ENCODE measurements at places on chromosomes 4 and X.

DNA sequence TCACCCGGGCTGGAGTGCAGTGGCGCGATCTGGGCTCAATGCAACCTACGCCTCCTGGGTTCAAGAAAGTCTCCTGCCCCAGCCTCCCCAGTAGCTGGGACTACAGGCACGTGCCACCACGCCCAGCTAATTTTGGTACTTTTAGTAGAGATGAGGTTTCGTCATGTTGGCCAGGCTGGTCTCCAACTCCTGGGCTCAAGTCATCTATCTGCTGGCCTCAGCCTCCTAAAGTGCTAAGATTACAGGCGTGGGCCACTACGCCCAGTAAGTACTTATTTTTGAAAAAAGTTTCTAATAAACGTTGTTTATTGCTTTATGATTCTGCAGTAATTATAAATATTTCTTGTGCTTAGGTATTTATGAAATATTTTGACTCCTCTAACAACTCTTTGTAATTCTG, 4.3 kb upstream of the PCSK1N start:
- DNase-seq = no peak

- DNase-seq = no peak
These were observed 61.3 kb downstream of the SH3RF1 start for GRCh38 chr4:169209388-169209883.

DNA sequence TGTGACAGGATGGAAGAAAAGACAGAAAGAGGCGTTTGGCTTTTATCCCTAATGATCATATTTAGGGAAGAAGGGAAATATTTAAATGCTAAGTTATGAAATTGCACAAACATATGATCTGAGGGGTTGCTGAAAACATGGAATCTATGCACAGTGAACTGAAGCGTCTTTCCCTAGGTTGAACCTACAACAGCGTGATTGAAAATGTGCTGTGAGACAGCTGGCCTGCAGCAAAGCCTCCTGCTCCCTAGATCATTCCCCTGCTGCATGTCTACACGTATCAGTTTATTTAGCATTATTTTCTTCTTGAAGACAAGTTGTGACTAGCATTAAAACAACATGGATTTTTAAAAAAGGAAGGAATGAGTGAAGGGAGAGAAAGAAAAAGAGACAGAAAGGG, 272.5 kb upstream of the TRAM1L1 start:
- DNase-seq = no peak

DNA sequence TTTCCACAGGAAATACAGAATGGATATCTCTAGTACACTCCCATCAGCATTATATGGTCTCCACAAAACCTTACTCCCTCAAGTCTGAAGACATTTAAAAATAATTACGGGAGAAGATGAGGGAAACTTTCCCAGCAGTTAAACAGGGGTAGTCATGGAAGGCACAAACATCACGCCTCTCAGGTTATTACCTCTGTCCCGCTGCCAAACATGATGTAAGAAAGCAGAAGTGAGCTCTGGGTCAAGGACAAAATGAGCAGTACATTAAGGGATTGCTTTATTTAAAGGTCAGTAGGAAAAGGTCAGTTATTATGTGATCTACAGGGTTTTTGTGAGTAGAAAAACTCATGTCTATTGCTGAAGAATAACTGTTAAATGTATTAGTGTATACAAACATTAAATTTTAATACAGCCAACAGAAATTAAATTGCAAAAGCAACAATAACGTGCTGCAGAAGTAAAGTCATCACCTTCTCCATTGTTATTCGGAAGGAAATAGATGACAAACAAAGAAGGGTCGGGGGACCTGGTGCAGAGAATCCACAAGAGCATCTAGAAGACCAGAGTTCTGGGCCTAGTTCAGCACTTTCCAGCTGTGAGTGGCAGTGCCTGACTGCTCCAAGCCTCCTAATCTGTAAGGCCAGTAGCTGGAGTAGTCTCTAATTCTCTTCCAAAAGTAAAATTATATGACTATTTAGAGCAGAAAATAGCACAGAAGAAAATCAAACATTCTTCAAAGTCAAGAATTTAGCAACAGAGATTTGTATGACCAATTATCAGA, 171.2 kb downstream of the PPP3CA start:
- DNase-seq = no peak

DNA sequence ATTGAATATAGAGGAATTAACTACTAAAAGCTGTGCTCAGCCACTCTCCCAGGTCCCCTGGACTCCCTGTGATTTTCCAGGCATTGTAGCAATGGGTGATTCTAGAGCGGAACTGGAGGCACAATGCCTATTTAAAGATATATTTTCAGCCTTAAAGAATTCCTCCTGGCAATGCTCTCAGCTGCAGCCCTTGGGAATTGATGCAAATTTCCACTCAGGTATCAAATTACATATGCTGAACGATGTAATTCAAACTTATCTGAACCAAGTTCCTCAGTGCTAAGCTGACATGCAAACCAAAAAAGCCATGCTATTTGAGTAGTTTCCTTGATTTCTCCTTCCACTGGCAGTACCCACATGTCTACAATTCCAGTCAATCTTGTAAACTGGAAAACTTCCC, 86.3 kb upstream of the GABRA3 start:
- no peak for DNase-seq

- peak; percentile 38 for DNase-seq
These were observed at the start of gene LDOC1 for GRCh38 chrX:141176586-141177451. Gene LDOC1, minus strand, starts transcription at chrX:141177129. Its CDS starts 108 bp downstream, at chrX:141177021.

DNA sequence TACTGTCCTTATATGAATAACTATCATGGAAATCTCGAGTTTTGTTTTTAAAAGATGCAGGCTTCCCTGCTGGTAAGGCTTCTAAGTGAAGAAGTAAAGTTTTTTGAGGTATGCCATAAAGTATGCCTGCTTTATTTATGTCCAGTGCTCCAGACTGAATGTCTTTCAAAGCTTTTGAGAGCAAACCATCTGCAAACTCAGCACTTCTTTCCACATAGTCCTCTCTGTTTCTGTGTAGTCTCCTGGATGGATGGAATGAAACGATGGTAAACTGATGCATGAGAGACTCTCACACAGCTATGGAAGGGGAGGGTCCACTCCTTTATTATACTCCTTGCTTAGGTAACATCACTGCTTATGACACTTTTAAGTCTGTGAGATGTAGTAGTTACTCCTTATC, 73.7 kb downstream of the NCAPG start:
- no peak for DNase-seq

GRCh38 chr4:143085224-143085623, 99.5 kb upstream of the USP38 start:
- no peak for DNase-seq

- no peak for DNase-seq
These were observed 280.8 kb upstream of the NOCT start for GRCh38 chr4:138734746-138735145.

- no peak for DNase-seq
These were observed 3.1 kb downstream of the ZGRF1 start for GRCh38 chr4:112633477-112634235.

DNA sequence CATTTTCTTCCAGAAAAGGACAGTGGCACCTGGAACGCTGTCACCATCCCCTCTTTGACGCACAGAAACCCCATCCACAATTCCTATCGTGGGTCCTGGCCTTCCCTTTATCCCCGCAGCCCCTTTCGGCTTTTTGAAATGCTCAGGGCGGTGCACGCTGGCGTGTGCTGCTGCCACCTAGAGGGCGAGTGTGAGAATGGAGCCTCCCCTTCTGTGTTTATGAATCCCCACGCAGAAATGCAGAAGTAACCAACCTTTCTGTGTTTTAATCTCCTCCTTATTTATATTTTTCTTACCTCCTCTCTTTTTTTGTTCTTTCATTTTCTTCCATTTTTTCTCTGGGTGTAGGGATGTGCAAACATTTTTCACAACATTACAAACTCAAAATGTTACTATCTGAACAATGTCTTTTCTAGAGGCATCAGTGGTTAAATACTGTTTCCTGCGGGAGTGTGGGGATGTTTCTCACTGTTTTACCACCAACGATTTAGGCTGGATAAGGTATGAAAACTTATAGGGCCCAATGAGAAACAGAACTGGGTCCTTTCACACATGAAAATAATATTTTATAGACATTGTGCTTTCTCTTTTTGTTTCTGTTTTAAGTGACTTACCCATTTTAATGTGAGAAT, 50.0 kb downstream of the TMA16 start:
- DNase-seq = no peak

DNA sequence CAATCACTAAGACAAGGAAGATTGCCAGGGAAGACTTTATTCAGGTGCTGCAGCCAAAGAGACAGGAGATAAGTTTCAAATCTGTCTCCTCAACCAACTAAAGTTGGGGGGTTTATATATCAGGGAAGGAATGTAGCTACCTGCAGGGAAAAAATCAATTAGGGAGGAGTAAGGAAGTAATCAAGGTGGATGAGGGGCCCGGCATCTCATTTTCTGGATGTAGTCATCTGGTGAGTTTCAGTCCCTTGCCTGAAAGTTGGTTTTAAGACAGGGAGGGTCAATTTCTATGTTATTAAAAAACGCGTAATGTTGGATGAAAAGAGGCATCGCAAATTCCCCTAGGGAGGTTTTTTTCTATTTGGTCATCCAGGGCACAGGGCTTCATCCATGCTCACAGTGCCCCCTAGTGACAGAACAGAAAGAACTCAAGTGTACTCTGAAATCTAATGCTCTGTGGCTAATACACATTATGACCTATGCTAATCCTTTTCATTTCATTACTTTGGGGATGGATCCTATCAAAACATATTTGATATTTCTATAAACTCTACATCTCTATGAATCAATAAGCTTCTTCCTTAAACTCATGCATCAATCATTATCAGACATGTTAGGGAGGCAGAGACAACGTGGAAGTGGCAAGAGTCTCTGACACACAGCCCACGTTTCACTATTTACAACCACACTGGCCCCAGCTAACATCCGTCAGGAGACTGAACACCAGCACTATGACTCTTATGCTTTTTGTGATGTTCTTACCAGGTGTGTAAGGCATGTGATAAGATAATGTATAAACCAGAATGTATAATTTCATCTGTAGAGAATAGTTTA, 1577.0 kb upstream of the TENM3 start:
- DNase-seq = peak; percentile 12

- no peak for DNase-seq
These were observed 484.2 kb downstream of the BCOR start for GRCh38 chrX:39613482-39613995.

GRCh38 chr4:186669159-186669731, 54.4 kb downstream of the FAT1 start:
- no peak for DNase-seq

DNA sequence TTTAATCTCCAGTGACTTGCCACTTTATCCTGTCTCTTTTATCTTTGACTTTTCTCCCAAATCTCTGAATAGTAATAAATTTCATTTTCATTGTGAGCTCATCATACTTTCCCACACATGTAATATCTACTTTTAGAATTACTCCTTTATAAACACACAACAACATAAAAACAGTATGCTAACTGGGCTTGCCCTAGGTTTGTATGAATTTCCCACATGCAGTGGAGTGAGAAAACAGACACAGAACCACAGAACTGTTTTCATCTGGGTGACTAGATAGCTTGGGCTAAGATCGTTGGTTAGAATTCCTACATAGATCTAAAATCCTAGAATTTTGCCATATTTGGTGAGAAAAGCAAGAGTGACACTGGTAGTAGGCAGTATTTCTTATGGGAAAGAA, 409.5 kb downstream of the SPRY1 start:
- DNase-seq = no peak

DNA sequence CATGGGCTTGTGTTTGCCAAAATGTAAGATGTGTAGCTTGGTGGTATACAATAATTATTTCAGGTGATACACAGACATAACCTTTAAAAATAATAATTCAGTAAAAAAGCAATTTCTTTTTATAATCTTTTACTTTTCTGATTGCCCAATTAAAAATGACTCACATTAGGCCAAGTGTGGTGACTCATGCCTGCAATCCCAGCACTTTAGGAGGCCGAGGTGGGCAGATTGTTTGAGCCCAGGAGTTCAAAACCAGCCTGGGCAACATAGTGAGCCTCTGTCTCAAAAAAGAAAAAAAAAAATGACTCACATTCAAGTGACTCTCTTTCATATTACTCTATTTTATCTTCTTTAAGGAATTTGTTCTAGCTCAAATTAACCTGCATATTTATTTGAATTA, 449.4 kb upstream of the HTR2C start:
- DNase-seq = no peak

DNA sequence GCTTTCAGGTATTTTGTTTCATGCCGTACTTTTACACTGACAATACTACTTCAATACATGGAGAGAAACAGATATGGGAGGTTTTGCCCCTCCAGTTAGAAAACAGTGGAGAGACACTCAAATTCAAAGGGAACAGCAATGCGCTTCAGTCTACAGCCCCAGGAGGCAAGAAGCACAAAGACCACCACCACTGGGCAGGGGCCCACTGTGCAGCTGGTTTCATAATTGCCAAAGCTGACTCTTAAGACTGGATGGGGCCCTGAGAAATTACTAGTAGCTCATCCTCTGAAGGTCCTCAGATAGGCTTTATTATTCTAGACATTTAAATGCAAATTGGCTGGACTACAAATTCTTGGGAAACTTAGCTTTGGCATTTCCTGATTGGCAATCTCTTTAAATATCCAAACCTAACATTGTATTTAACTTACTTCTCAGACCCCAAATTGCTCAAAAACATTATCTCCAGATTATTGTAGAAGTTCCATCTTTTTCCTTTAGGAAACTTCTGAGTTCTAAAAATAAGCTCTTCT, 85.9 kb upstream of the GPR34 start:
- DNase-seq = no peak

- DNase-seq = no peak
These were observed 1.4 kb downstream of the TCEAL1 start for GRCh38 chrX:103630171-103630511.

DNA sequence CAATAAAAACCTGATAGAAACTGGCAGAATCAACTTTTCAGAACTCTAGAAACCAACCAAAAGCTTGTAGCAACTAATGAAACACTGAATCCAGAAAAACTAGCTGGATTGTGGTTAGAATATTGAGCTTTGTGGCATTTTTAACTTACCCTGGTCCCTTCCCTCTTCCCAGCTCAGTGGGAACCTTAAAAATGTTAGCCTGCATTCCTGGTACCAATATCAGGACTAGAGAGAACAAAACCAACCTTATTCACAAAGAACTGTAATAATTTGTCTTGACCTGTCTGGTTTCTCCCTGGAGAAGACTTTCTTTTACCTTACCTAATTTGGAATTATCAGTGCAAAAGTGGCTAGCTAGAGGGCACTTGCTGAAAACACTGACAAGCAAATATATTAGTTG, 21.2 kb downstream of the SH3D19 start:
- DNase-seq = no peak

- no peak for DNase-seq
These were observed 51.2 kb upstream of the RPS6KA3 start for GRCh38 chrX:20317873-20318272.

DNA sequence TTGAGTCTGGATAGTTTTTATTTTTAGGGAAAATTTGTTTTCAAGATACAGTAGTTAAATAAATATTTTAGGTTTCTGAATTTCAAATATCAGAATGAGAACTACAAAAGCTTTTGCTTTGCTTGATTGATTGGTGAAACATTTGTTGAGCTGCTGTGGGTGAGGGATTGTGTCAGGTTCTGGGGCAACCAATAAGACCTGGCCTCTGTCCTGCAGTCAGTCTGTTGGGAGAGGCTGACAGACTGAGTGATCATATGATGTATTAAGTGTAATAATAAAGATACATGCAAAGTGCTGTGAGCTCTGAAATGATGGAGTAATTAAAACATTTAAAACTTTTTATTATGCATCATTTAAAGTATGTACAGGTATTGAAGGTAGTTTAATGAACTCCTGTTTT, 9.6 kb downstream of the KDM6A start:
- no peak for DNase-seq

- no peak for DNase-seq
These were observed 14.2 kb downstream of the ELOVL6 start for GRCh38 chr4:110184140-110184790.

- no peak for DNase-seq
These were observed 36.0 kb downstream of the CLOCK start for GRCh38 chr4:55510685-55511084.
